ENCODE measurements at places on chromosomes 1 and 21.
A peak's percentile ranks its signal among the peaks of the same experiment; 100 is the strongest.

DNA sequence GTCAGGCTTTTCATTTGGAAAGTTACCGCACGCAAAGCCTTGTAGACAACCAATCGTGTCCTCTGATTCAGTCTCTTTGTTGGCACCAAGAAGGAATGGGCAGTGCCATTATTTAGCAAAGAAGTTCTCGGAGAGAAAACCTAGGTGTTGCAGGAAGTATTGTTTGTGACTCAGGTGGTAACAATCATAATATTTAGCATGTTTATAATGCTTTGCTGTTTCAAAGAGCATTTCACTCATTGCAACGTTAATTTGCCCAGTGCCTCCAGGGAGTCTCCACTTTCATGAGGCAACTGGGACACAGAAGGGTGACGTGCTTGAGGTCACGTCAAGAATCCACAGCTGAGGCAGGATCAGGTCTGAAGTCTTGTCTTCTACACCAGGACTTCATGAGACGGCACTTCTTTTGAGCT is 31.4 kb downstream of the STPG1 start:
- H3K4me3 ChIP-seq, result no peak overlapping the region
- no peak overlapping the region for H3K27ac ChIP-seq
- no peaks in the 10 kb centered on the region for H3K27me3 ChIP-seq
- no peaks in the 10 kb centered on the region for H3K36me3 ChIP-seq
- peaks cover 46% of the 10 kb centered on the region for H3K4me1 ChIP-seq
- peak; percentile 67 for DNase-seq

DNA sequence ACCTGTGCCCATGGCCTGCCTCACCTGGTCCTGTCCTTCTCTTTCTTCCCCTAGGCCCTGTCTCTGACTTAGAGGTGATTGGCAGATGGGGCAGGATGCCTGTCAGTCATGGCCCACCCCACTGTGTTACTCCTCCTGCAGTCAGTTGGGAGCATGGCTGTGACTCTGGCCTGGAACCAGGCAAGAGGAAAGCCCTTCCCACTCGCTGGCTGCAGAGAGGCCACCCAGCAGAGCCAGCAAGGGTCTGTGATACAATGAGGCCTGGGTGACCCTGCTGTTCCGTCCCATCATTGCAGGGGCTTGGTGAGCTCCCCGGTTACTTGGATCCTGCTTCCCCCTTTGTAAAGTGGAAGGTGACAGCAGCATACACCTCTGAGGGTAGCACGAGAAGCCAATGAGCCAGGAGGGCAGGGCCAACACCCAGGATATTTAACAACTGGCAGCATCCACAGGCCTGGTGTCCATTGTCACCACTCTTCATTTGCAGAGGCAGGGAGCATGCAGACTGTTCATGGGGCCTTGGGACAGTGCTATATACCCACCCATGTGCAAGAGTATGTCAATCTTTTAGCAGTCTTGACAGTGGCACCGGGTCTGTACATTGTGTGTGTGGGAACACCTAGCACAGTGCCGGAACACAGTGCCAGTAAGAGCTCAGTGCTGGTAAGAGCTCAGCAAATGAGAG is 191.0 kb upstream of the C1orf174 start:
- no peak for DNase-seq
- no peak overlapping the region for H3K4me3 ChIP-seq
- H3K36me3 ChIP-seq, result no peaks in the 10 kb centered on the region
- H3K27ac ChIP-seq, result no peak overlapping the region

- H3K27ac ChIP-seq, result no peak overlapping the region
- H3K27me3 ChIP-seq, result no peaks in the 10 kb centered on the region
- no peak overlapping the region for H3K4me3 ChIP-seq
- no peaks in the 10 kb centered on the region for H3K4me1 ChIP-seq
- no peaks in the 10 kb centered on the region for H3K36me3 ChIP-seq
Observed at GRCh38 chr1:17381161-17381560, 9.2 kb downstream of the PADI6 start.

GRCh38 chr1:10401281-10401680 is 2.4 kb downstream of the PGD start:
- no peak overlapping the region for H3K27ac ChIP-seq
- DNase-seq, result no peak
- no peak overlapping the region for H3K4me3 ChIP-seq
- peaks cover 39% of the 10 kb centered on the region for H3K36me3 ChIP-seq

DNA sequence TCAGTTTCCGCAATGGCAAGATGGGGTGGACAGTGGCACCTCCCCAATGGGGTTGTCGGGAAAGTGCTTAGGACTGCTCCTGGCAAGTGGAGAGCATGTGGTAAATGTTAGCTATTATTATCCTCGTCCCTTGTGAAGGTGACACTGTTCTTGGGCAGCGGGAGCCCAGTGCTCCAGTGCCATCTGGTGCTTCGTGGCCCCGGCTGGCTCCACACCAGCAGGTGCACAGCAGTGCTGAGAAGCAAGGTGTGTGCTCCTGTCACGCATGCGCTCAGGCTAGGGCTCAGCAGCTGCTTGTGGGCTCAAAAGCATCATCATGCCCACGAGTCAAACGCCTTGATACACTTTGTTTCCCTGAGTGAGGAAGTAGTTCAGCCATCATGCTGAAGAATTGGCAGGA is 24.9 kb upstream of the KCNC4 start:
- no peak for DNase-seq
- H3K4me3 ChIP-seq, result no peak overlapping the region
- no peak overlapping the region for H3K27ac ChIP-seq
- no peaks in the 10 kb centered on the region for H3K36me3 ChIP-seq
- peaks cover 19% of the 10 kb centered on the region for H3K4me1 ChIP-seq
- H3K27me3 ChIP-seq, result no peaks in the 10 kb centered on the region

GRCh38 chr1:2205191-2205952 is 10.8 kb upstream of the FAAP20 start:
- H3K27me3 ChIP-seq, result no peaks in the 10 kb centered on the region
- H3K4me3 ChIP-seq, result peak overlapping the region; percentile 45
- H3K27ac ChIP-seq, result peak overlapping the region; percentile 97
- DNase-seq, result no peak
- peaks cover 72% of the 10 kb centered on the region for H3K4me1 ChIP-seq
- no peaks in the 10 kb centered on the region for H3K36me3 ChIP-seq

- H3K27me3 ChIP-seq, result no peaks in the 10 kb centered on the region
- peak; percentile 49 for DNase-seq
- no peak overlapping the region for H3K4me3 ChIP-seq
- H3K36me3 ChIP-seq, result no peaks in the 10 kb centered on the region
- H3K4me1 ChIP-seq, result no peaks in the 10 kb centered on the region
Observed at GRCh38 chr1:64856553-64856952, 109.8 kb downstream of the JAK1 start.

DNA sequence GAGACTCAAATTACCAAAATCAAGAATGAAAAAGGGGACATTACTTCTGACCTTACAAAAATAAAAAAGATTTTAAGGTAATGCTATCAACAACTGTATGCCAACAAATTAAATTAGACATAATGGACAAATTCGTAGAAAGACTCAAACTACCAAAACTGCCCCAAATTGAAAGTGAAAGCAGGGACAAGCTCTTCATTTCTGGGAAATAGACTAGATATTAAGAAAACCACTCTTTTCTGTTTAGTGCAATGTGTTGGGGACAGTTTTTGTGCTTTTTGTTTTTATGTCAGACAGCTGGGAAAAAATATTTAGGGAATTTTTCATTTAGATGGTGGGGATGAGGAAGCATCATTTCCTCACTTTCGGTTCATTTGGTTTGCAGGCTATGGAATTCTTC is 4.9 kb upstream of the GBP1 start:
- no peak for DNase-seq
- peak overlapping the region; percentile 25 for H3K4me3 ChIP-seq
- peak overlapping the region; percentile 64 for H3K27ac ChIP-seq
- peaks cover 16% of the 10 kb centered on the region for H3K4me1 ChIP-seq

DNA sequence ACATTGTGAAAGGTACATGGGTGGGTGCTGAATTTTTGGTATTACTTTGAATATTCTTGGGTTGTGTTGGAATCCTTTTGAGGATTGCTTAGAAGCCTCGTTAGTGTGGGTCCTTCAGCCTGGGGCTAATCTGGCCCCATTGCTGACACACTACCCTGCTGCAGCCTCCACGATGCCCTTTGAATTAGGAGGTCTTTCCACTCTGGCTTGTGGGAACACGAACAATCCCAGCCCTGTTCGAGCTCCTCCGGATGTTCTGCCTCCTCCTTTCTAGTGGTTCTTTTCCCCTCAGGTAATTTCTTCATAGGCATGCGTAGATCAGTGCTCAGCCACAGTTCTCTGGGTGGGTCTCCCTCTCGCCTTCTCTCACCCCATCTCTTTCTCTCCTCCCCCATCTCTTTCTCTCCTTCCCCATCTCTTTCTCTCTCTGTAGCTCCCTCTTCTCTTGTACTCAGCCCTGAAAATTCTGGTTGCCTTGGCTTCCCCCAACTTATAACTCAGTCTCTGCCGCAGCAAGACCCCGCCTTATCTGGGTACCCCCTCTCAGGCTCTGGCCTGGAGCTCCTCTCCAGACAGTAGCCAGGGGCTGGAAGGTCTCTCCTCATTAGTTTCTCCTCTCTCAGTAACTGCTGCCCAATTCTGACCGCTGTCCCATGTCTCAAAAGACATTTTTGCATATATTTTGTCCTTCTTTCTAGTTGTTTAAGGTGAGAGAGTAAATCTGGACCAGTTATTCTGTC is 46.0 kb upstream of the SLC19A1 start:
- peaks cover 16% of the 10 kb centered on the region for H3K4me1 ChIP-seq
- H3K36me3 ChIP-seq, result no peaks in the 10 kb centered on the region
- no peak for DNase-seq
- H3K4me3 ChIP-seq, result no peak overlapping the region
- H3K27ac ChIP-seq, result no peak overlapping the region

DNA sequence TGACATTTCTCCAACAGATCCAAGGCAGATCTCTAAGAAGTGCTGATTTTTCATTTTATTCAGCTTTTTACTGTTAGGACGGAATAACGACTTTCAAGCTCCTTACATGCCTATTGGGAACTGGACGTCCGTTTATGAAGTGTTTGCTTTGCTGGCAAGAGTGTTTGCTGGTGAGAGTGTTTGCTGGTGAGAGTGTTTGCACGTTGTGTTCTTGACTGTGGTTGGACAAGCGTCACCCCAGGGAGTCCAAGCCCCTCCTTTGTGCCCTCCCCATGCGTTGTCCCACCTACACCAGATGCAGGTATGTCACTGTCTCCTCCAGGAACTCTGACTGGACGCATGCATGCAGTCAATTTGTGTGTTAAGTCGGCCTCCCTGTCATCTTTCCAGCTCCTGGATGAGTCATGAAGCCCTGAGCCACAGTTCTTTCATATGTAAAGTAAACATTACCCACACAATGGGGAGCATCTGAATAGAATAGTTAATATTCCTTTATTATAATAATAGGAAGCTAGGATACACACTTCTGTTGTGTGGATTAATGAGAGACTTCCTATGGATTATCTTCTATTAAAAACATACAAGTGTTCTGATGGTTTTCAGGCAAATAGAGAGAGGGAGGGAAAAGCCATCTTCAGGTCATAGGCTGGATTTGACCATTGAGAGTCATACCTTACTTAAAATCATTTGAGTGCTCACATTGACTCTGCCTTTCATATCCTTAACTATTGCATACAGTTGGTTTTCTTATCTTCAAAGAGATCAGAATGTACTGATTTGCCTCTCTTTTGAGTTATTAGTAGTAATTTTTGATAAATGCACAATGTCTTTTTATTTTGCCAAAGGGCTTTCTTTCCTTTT is 119.2 kb downstream of the GALNT2 start:
- H3K27me3 ChIP-seq, result no peaks in the 10 kb centered on the region
- no peak overlapping the region for H3K4me3 ChIP-seq
- no peak overlapping the region for H3K27ac ChIP-seq

DNA sequence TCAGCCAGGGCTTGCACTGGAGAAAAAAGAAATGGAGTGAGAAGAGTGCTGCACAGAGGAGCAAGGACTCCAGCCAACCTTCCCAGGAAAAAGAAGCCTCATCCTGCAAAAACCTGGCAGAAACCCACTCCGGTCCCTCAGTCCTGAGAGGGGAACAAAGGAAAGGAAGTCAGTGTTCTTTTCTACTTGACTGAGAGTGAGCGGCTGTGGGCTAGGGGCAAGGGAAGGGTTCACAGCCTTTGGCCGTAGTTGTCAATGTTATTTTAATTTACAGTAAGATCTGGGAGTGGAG is 8.9 kb upstream of the GOLT1A start:
- no peak overlapping the region for H3K4me3 ChIP-seq
- H3K36me3 ChIP-seq, result no peaks in the 10 kb centered on the region
- no peak for DNase-seq
- no peaks in the 10 kb centered on the region for H3K4me1 ChIP-seq
- no peak overlapping the region for H3K27ac ChIP-seq

DNA sequence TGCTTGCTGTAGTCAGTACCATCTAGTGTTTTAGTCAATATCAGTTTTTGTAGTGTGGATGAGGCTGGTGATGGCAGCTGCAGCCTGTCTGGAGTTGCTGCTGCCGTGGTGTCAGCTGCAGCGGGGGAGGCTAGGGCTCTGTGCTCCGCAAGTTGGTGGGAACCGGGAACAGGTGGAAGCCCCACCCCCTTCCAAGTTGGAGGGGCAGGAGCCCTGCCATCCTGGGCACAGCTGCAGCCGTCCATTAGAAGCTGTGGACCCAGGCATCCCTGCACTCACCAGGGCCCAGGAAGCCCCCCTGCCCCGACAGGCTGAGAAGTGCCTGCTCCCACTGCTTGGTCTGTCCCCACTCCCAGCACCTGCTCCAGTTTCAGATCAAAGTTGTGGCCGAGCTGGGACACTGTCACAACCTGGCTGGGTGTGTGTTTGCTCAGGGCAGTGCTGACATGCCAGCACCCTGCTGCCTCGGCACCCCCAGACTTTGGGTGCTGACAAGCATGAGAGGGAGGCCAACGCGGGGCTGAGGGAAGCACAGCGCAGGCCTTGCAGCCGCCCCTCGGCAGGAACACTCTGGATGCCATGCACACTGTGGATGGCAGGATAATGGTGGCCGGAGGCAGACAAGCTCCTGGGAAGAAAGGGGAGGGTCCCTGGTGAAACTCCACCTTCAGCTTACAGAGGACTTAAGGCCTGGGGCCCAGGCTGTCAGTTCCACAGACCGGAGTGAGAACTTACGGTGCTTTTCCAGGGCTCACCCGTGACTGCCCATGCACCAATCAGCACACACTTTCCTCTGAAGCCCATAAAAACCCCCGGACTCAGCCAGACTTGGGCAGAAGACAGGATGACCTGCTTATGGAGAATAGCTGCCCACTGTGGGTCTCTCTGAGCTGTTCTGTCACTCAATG is 86.9 kb downstream of the ADARB1 start:
- peaks cover 14% of the 10 kb centered on the region for H3K4me1 ChIP-seq
- no peaks in the 10 kb centered on the region for H3K27me3 ChIP-seq
- H3K4me3 ChIP-seq, result no peak overlapping the region
- DNase-seq, result peak; percentile 62

GRCh38 chr1:68620571-68620970 is 123.7 kb upstream of the DEPDC1 start:
- H3K36me3 ChIP-seq, result no peaks in the 10 kb centered on the region
- H3K4me1 ChIP-seq, result no peaks in the 10 kb centered on the region
- H3K4me3 ChIP-seq, result no peak overlapping the region
- no peaks in the 10 kb centered on the region for H3K27me3 ChIP-seq
